NCI-H146 (cell line): ENCODE measurements at places on chromosomes 16 and 17.

GRCh38 chr16:24635900-24636610 is 93.4 kb upstream of the TNRC6A start:
- DNase-seq: peak; percentile 6

- peak; percentile 86 for DNase-seq
These were observed 618.4 kb upstream of the SOX9 start for GRCh38 chr17:71502443-71502842.

DNA sequence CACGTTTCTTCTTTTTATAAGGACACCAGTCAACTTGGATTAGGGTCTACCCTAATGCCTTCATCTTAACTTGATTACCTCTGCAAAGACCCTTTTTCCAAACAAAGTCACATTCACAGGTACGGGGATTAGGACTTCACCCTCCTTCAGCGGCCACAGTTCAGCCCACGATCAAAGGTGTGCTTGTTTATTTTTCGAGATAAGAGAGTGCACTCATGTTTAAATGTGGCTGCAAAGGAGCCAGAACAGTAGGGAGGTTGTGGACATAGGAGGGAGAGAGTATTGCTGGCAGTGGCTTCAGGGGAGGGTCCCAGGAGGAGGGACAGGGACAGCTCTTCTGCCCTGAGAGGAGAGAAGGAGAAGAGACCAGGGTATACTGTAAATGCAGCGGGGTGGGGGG is 46.7 kb downstream of the MGAT5B start:
- DNase-seq: peak; percentile 26

DNA sequence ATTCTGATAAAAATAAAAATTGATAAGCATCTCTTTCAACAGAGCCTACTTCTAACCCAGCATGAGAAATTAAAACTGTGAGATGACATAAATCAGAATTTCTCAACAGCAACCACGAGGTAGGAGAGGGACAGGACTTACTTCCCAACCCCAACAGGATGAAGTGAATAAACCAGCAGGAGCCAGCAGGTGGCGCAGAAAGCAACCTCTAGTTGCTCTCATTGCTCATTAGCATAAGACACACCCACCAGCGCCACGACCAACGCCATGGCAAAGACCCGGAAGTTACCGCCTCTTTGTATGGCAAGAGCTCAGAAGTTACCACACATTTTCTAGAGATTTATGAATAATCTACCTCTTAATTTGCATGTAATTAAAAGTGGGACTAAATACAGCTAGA is 189.4 kb upstream of the CDH8 start:
- DNase-seq: peak; percentile 60
